ENCODE measurements at places on chromosomes 13 and 19. TPM values are rescaled to one million over a fixed set of nuclear protein-coding genes. Genes with fewer than 3 reads are reported as not detected.

GALP gene
- total RNA-seq = 0.37 TPM

- DNase-seq = no peak
Observed at GRCh38 chr19:48511800-48512503, at the start of gene LMTK3. Gene LMTK3, minus strand, starts transcription at chr19:48511835. Its CDS starts 259 bp downstream, at chr19:48511576.

ZNF285 gene
- 9.2 TPM for total RNA-seq

GRCh38 chr19:56170261-56170660 lies 5.5 kb upstream of the GALP start:
- DNase-seq = no peak

ZNF568 gene
- total RNA-seq = 5.9 TPM

DNA sequence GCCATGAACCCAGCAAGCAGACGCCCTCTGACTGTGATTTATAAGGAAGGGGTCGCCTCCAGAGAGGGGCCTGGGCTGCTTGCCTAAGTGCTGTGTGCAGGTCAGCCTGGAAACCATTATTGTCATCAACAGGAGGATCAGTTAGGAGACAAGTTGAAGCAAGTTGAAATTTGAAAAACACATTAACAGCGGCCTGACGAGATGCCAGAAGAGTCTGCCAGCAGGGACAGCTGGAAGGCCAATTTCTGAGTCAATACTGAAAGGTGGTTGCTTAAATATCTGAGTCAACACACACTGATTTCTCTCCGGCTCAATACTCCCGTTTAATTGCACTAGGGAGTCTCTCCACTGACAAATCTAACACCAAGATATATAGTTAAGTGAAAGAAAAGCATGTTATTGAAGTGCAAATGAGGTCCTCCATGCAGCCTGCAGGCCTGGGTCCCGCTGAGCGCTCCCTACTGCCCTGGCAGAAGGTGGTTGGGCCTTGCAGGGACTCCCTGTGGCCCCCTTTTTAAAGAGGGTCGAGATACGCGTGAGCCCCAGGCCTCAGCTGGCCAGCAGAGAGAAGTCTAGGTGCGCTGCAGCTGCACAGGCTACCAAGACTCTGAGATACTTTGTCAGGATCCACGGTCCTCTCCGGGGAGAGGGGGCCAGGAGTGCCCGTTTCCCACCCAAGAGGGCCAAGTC lies 91.1 kb downstream of the RNASEH2B start:
- DNase-seq = no peak

- DNase-seq = no peak
Observed at GRCh38 chr13:50284540-50284939, 269.3 kb downstream of the KCNRG start.

GRCh38 chr19:46030812-46031550 lies 8.1 kb upstream of the PGLYRP1 start:
- DNase-seq = no peak

DNA sequence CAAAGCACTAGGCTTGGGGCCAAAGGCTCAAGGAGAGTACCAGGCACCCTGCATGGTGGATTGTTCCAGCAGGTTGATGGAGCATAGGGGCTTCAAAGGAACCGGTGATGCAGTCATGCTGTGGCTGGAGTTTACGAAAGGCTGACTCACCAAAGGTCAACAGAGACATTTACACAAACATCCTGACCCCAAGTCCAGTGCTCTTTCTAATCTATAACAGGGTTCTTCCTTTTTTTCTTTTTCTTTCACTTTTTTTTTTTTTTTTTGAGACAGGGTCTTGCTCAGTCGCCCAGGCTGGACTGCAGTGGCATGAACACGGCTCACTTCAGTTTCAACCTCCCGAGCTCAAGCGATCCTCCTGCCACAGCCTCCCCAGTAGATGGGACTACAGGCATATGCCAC lies 35.6 kb upstream of the TPTE2 start:
- no peak for DNase-seq

CEACAM16 gene
- total RNA-seq = not detected

OVOL3 gene
- total RNA-seq = not detected

DNA sequence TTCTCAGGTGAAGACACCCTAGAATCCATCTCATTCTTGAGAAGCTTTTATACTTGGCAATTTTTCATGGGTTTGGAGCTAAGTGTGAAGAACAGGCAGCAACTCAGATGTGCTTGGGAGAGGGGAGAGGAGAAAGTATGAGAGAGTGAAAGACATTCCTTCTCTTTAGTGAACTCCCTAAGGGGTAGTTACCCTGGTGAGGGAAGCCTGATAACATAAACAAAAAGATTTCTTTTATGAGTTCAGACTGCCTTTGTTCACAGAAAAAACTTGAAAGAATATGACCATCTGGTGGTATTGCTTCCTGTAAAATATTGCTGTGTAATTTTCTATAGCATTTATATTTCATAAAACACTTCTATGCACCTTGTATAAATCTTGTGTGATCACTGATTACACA lies at the start of gene STOML3:
Gene STOML3 (minus strand): TSS at position 139 of the 400 bp plus-strand sequence. CDS start 110 bp downstream, at position 29.
- no peak for DNase-seq

DNA sequence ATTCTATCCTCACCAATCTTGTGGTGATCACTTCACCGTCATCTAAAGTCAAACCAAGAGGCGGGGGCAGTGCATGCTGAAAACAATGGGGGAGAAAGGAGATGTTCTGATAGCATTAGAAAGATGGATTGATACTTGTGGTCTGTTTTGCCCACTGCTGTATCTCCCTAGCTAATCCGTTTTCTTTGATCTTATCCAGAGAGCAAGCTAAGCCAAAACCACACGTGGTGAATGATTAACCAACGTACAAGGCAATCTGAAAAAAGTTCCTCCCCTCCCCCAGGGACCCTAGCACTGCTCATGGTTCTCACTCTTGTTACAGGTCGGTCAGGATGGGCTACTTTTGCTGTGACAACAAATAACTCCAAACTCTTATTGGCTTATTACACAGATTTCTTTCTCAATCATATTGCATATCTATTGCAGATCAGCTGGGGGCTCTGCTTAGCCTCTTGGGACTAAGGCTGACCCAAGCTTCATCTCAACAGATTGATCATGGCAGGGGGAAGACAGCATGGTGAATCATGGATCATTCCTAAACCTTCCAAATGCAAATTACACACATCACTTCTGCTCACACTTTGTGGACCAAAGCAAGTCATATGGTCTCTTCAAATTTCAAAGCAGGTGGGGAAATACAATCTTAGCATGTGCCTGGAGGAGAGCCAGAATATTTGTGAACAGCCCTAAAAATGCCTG lies 11.9 kb upstream of the C13orf42 start:
- no peak for DNase-seq

SPINT2 gene
- 9.2 TPM for total RNA-seq

- no peak for DNase-seq
Observed at GRCh38 chr19:22335716-22336115, 49.5 kb downstream of the ZNF729 start.

GRCh38 chr13:60590800-60591747 lies 194.1 kb downstream of the TDRD3 start:
- no peak for DNase-seq

GRCh38 chr19:1826557-1827521 lies 14.8 kb upstream of the ATP8B3 start:
- DNase-seq = no peak

- DNase-seq = no peak
Observed at GRCh38 chr13:39641645-39642044, 13.8 kb upstream of the COG6 start.

DNA sequence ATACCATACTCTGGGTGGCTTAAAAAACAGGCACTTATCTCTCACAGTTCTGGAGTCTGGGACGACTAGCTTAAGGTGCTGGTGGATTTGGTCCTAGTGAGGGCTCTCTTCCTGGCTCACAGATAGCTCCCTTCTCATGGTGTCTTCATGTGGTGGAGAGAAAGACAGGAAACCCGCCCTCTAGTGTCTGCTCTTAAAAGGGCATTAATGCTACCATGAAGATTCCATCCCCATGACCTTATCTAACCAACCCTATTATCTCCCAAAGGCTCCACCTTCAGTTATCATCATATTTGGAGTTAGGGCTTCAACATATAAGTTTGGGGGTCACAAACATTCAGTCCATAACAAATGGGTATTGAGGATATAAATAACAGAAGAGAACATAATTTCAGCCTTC lies 139.4 kb downstream of the HS6ST3 start:
- no peak for DNase-seq

GRCh38 chr19:4080473-4080872 lies 13.8 kb upstream of the ZBTB7A start:
- DNase-seq = no peak

DNA sequence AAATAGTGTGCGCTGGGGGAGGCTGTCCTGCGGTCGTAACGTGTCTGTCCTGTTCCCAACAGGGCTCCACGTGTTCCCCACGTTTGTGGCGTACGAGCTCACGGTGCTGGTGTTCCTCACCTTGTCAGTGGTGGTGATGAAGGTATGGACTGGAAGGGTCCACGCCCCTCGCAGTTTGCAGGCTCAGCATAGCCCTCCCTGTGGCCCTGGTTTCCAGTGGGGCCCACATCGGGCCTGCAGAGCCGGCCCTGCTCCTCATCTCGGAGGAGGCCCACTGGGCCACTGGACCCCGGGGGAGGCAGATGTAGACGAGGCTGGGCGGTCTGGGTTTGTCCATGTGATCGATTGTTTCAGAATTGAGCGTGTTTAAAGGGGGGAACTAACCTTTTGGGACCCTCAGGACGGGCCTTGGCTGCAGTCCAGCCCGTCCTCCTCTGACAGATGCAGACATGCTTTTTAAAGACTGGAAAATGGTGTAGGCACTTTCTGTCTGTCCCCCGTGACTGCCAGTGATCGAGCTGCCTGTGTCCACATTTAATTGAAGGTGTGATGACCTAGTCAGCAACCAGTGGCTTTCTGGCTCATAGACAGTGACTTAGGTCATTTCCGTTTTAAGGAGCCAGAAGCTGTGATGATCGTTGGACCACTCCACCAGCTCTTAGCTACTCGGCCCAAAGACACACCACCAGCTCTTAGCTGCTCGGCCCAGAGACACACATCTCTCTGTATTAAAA lies 37.1 kb upstream of the TFDP1 start:
- no peak for DNase-seq

F2RL3 gene
- not detected for total RNA-seq

DNA sequence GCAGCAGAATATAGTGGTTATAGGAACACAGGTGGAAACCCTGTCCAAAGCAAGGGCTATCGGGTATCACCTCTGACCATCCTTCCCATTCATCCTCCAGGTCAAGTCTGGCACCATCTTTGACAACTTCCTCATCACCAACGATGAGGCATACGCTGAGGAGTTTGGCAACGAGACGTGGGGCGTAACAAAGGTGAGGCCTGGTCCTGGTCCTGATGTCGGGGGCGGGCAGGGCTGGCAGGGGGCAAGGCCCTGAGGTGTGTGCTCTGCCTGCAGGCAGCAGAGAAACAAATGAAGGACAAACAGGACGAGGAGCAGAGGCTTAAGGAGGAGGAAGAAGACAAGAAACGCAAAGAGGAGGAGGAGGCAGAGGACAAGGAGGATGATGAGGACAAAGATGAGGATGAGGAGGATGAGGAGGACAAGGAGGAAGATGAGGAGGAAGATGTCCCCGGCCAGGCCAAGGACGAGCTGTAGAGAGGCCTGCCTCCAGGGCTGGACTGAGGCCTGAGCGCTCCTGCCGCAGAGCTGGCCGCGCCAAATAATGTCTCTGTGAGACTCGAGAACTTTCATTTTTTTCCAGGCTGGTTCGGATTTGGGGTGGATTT lies 2.1 kb upstream of the RAD23A start:
- no peak for DNase-seq

CGB2 gene
- total RNA-seq = not detected

FCAR gene
- total RNA-seq = not detected

GRCh38 chr13:110062777-110063442 lies 244.0 kb downstream of the COL4A1 start:
- no peak for DNase-seq

DNA sequence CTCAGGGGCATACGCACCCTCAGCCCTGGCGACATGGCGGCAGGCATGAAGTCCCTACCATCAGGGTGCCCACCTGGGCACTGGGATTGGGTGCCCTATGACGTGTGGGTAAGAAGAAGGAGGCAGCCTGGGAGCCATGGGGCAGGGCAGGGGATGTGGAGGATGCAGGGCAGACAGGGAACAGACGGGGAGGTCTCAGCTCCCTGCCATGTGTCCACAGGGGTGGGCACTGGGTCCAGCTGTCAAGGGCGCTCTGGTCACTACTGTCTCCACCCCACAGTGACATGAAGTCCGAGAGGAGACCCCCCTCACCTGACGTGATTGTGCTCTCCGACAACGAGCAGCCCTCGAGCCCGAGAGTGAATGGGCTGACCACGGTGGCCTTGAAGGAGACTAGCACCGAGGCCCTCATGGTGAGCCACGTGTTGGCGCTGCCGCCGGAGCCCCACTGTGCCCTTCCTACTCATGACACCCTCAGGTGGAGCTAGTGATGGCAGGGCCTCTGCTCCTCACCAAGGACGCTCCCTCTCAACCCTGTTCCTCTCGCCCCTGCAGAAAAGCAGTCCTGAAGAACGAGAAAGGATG lies 23.2 kb downstream of the TSSK6 start:
- DNase-seq = no peak

ZNF667 gene
- total RNA-seq = not detected

GRCh38 chr19:35993923-35994598 lies 927 bp upstream of the SDHAF1 start:
- DNase-seq = no peak

GRCh38 chr19:6221878-6222746 lies 57.7 kb downstream of the MLLT1 start:
- DNase-seq = no peak

GRCh38 chr19:27744926-27745768 lies 1467.8 kb downstream of the UQCRFS1 start:
- no peak for DNase-seq

DNA sequence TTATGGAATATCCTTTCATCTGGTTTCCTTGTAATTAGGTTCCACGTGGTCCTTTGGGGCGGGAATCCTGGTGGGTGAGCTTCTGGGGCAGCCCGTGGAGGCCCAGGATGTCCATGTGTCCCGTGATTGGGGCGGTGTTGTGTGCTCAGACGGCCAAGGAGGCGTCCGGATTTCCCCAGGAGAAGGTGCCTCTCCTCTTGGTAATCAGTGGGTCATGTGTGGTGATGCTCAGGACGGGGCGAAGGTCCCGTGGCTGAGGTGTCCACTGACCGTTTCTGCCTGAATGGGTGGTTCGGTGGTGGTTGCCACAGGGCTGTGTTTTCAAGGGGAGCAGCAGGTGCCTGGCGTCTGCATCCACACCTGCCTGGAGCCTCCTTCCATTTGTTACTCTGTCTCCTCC lies 52.2 kb upstream of the F7 start:
- no peak for DNase-seq
